ENCODE measurements at places on chromosomes 11 and 22. TPM values are rescaled to one million over a fixed set of nuclear protein-coding genes. Genes with fewer than 3 reads are reported as not detected.

Gene GAL
- not detected for total RNA-seq

- no peaks in the 10 kb centered on the region for H3K4me1 ChIP-seq
- no peak overlapping the region for H3K27ac ChIP-seq
- no peak overlapping the region for H3K4me3 ChIP-seq
- no peaks in the 10 kb centered on the region for H3K27me3 ChIP-seq
- H3K36me3 ChIP-seq: no peaks in the 10 kb centered on the region
- DNase-seq: no peak
Observed at GRCh38 chr11:44952082-44952481, 1.4 kb upstream of the TP53I11 start.

DNA sequence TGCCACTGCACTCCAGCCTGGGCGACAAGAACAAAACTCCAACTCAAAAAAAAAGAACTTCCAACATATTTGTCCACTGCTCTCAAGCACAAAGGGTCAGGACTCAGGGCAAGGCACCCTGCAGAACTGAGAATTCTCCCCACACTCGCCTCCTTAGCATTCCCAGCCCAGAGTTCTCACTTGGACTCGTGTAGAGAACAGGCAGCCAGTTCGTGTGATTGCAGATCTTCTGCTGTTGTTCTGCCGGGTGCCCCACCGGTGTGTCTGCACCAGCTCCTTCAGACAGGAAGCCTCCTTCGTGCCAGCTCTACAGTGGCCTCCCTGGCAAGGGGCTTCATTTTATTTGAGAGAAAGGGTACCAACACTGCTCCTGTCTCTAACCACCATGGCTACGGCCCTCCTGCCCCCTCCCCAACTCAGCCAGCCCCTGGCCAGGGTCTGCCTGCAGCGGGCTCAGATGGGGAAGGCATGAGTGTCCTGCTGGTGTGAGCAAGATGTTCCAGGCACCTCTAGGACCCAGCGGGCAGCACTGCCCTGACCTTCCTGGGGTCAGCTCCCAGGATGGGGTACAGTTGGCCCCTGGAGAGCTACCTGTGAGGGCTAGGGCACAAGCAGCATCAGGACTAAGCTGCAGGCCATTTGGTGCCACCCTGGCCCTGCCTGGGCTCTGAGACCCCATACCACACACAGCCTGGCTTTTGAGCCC lies 19.5 kb upstream of the SCGB1A1 start:
- H3K27me3 ChIP-seq: no peaks in the 10 kb centered on the region
- H3K4me3 ChIP-seq: no peak overlapping the region
- H3K4me1 ChIP-seq: peaks cover 63% of the 10 kb centered on the region
- DNase-seq: no peak

DNA sequence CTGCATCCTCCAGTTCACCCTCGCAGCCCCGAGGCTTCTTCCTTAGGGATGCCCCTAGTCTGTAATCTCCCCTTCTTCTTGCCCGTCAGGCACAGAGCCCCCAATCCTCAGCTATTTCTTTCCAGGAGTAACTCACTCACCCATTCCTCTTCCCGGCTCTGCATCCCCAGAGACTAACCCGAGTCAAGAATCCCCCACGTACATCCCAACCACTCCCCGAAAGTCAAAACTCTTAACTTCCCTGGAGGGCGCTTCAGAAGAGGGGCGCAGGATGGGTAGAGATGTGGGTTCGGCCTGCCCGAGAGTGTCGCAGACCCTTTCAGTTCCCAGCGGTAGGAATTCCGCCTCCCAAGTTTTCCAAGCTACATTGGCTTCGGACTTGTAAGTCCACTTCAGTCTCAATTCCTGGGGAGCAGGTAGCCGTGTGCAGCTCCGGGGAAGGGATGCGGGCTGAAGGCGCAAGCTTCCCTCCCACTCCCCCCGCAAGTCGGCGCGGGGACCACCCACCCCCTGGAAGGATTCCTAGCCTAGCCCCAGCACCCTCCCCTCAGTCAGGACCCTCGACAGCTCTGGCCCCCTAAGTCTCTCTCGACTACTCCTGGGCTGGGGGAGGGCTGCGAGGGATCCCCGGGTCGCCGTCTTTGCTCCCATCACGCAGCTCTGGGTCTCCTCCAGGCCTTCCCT lies 871 bp downstream of the BDNF start:
- peaks cover 7% of the 10 kb centered on the region for H3K27me3 ChIP-seq
- H3K4me1 ChIP-seq: no peaks in the 10 kb centered on the region
- H3K36me3 ChIP-seq: no peaks in the 10 kb centered on the region
- peak overlapping the region; percentile 16 for H3K27ac ChIP-seq
- peak overlapping the region; percentile 79 for H3K4me3 ChIP-seq
- no peak for DNase-seq

Gene PHF5A
- 4.8 TPM for total RNA-seq

DNA sequence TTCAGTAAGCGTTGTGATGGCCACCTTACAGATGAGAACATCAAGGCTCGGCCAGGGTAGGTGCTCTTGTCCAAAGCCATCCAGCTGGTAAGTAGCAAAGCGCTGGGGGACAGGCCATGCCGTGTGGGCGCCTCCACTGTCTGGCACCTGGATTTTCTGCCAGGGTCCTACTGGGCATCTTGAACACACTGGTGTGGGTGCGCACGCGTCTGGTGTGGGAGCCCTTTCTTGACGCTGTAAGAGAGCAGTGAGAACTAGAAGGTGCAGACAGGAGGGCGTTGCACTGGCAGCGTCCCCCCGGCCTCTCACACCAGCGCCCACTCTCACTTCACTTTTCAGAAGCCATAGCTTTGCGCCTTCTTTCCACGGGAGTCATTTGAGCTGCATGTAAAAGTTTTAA lies 296.6 kb downstream of the TBC1D22A start:
- no peak overlapping the region for H3K27ac ChIP-seq
- H3K4me3 ChIP-seq: no peak overlapping the region
- H3K4me1 ChIP-seq: no peaks in the 10 kb centered on the region
- H3K27me3 ChIP-seq: no peaks in the 10 kb centered on the region
- H3K36me3 ChIP-seq: peaks cover 15% of the 10 kb centered on the region
- DNase-seq: no peak

Gene C11orf97
- total RNA-seq: not detected

DNA sequence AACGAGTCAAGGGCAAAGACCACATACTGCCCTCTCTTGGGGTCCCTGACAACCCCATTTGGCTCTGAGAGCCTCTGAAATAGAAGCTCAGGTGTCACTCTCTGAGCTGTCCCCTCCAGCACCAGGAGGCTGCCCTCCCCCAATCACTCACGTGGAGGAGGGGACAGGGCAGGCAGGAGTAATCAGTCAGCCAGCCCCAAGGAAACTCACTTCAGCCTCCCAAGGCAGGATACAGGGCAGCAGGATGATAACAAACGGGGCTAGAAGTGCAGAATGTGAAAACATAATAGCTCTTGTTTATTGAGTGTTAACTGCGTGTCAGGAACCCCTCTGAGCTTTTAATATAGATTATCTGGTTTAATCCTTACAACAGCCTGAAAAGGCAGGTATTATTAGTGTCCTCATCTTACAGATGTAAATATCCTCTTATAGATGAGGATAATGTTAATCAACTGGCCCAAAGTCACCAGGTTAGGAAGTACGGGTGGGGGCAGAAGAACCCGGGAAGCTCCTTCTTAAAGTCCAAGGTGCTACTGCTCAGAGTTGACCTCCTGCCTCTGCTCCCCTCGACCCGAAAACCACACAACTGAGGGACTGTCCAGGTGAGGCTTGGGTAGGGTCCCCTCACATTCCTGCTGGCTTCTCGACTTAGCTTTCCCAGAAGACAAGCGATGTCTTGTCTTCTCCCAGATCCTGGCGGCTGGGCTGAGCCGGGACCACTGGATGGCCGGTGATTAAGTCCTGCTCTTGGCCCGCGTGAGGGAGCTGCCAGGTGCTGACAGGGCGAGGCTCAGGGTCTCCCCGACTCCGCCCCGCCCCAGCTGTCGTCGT lies 2.7 kb downstream of the CHRM4 start:
- DNase-seq: no peak
- no peak overlapping the region for H3K4me3 ChIP-seq
- H3K36me3 ChIP-seq: no peaks in the 10 kb centered on the region
- peaks cover 14% of the 10 kb centered on the region for H3K4me1 ChIP-seq
- no peak overlapping the region for H3K27ac ChIP-seq
- peaks cover 16% of the 10 kb centered on the region for H3K27me3 ChIP-seq

Gene RCE1
- total RNA-seq: 45.7 TPM

DNA sequence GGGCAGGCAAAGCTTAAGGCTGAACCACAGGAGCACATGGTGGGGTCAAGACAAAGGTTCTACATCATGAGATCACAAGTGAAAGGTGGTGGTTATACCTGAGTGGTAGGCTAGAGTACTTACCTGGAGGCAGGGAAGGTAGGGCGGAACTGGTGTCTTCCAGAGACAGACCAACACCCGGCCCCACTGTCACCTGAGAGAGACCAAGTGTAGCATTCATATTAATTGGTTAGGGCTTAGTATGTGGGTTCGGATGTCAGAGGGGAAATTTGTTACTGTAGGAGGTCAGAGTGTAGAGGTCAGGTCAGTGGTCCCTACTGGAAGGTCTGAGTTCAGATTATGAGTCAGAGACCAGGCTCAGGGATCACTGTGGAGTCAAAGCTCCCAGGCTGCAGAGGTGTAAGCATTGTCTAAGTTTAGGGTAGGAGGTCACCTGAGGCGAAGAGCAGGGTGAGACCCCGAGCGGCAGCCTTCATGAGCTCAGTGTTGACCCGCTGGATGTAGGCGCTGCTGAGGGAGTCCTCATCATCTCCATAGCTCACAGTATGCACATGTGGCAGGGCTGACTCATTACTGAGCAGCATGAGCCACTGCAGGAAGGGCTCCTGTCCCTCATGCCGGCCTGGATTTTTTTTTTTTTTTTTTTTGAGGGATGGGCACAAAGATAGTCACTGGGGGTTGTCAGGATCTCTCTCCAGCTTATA lies 3.2 kb downstream of the TPP1 start:
- H3K27me3 ChIP-seq: no peaks in the 10 kb centered on the region
- no peak overlapping the region for H3K27ac ChIP-seq
- no peak overlapping the region for H3K4me3 ChIP-seq
- DNase-seq: no peak
- peaks cover 26% of the 10 kb centered on the region for H3K4me1 ChIP-seq

DNA sequence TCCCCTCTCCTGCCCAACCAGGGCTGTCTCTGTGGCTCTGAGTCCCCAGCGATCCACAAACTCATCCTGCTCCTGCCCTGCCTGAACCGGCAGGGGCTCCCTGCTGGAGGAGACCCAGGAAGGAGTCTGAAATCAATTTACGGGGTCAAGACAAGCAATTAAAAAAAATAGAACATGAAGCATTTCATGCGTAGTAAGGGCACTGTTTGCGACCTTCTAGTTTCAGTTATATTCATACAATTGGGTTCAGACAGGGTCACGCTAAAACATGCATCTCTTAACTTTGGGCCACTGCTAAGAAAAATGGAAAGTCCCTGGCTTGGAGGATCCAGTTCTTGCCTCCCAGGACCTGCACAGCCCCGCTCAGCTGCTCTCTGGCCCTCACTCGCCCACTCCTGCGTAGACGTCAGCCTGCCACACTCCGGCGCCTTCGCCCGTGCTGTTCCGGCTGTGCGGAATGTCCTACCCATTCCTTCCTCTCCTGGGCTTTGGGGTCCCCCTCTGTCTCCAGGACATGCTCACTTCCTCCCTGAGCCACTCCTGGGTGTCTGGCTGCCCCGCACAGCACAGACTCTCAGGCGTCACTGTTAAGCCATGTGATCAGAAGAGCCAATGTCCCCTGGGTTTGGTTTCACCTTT lies 12.8 kb downstream of the NFAM1 start:
- H3K27ac ChIP-seq: no peak overlapping the region
- H3K36me3 ChIP-seq: no peaks in the 10 kb centered on the region

GRCh38 chr11:79314906-79315689 lies 125.7 kb downstream of the TENM4 start:
- no peaks in the 10 kb centered on the region for H3K27me3 ChIP-seq
- H3K4me3 ChIP-seq: no peak overlapping the region
- H3K4me1 ChIP-seq: no peaks in the 10 kb centered on the region
- DNase-seq: no peak

DNA sequence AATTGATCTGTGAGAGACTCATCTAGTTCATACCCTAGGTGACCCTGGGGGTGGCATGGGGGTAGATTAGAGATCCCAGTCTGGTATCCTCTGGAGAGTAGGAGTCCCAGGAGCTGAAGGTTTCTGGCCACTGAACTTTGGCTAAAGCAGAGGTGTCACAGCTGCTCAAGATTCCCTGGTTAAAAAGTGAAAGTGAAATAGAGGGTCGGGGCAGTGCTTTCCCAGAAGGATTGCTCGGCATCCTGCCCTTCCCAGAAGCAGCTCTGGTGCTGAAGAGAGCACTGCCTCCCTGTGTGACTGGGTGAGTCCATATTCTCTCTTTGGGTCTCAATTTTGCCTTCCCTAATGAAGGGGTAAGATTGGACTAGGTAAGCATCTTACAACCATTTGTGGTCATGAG lies 653 bp downstream of the IL18BP start:
- H3K36me3 ChIP-seq: peaks cover 40% of the 10 kb centered on the region
- peaks cover 8% of the 10 kb centered on the region for H3K4me1 ChIP-seq
- DNase-seq: peak; percentile 65
- peak overlapping the region; percentile 59 for H3K27ac ChIP-seq

- no peaks in the 10 kb centered on the region for H3K36me3 ChIP-seq
- H3K27ac ChIP-seq: no peak overlapping the region
- H3K27me3 ChIP-seq: no peaks in the 10 kb centered on the region
- H3K4me3 ChIP-seq: no peak overlapping the region
- no peaks in the 10 kb centered on the region for H3K4me1 ChIP-seq
Observed at GRCh38 chr11:63961608-63962412, 12.6 kb upstream of the COX8A start.

- DNase-seq: no peak
- no peak overlapping the region for H3K4me3 ChIP-seq
- H3K27ac ChIP-seq: no peak overlapping the region
Observed at GRCh38 chr11:390175-390574, 3.8 kb upstream of the PKP3 start.

DNA sequence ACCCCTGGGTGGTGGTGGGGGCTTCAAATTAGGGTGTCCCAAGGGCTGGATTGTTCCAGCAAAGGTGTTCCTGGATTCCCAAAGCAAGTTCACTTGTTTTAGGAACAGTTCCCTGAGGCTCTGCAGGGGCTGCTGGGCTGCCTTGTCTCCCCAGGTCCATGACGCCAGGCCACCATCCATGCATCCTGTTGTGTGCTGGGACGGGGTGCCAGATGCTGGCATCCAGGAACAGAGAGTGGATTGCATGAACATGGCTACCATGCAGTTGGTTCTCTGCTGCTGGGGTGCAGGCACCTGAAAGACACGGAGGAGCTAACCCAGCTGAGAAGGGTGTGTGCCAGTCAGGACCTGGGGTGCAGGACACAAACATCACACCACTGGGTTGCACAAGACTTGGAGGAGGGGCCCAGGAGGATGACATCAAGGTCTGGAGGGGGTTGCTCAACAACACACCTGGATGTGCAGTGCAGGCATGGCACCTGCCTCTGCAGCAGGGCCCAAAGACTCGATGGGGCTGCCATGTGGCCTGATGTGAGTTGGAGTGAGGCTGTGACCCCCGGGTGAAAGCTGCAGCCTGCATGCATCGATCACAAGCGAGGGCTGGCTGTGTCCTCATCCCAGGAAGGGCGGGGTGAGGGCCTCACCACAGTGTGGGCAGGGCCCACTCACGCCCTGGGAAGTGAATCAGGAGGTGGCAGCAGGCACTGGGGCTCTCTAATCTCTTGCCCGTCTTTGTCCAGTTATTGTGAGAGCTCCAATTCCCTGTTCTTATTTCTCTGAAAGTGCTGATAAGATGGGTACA lies 74.0 kb upstream of the CLDN5 start:
- H3K27me3 ChIP-seq: no peaks in the 10 kb centered on the region
- DNase-seq: no peak
- H3K27ac ChIP-seq: no peak overlapping the region
- H3K4me3 ChIP-seq: no peak overlapping the region
- H3K4me1 ChIP-seq: no peaks in the 10 kb centered on the region

- H3K27ac ChIP-seq: no peak overlapping the region
- DNase-seq: no peak
- no peaks in the 10 kb centered on the region for H3K4me1 ChIP-seq
- no peak overlapping the region for H3K4me3 ChIP-seq
- H3K27me3 ChIP-seq: no peaks in the 10 kb centered on the region
- H3K36me3 ChIP-seq: no peaks in the 10 kb centered on the region
Observed at GRCh38 chr11:56842814-56843794, 94.6 kb upstream of the OR9G4 start.
